ENCODE measurements at places on chromosomes 16 and 17.

DNA sequence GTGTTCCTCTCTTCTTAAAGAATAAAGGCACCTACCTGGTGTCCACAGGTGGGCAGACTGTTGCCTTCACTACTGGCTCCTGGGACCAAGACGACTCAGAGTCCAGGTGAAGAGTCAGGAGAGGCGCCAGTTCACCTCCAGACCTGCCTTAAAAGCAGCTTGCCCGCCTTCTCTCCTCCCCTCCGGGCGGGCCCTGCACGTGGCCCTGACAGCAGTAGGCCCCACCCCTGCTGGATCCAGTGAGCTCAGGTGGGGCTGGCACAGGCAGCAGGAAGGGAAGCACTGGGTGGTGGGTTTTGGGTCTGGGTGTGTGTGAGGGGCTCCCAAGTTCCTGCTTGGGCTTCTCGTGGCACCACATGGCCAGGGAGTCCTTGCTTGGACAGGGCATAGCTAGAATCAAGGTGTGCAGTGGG lies at the start of gene TNS4:
TSS of gene TNS4 (minus strand) at position 125 of the 413 bp plus-strand sequence. CDS start 5,198 bp downstream, outside the sequence.
- DNase-seq: no peak

GRCh38 chr17:7654832-7655540 lies 4.3 kb downstream of the ATP1B2 start:
- DNase-seq: no peak

- DNase-seq: no peak
These were observed 131.6 kb upstream of the PLCG2 start for GRCh38 chr16:81647527-81647926.

GRCh38 chr17:40283662-40284061 lies 4.0 kb upstream of the CDC6 start:
- peak; percentile 60 for DNase-seq

All from T-helper 2 cell treated with Interferon-gamma antibody and Interleukin-4, amounts not matched to agents 5 μg/mL and 100 μg/mL, for 36 hours (primary cell).